Daoy (cell line): ENCODE measurements at places on chromosomes 11 and 22. TPM values are rescaled to one million over a fixed set of nuclear protein-coding genes. Genes with fewer than 3 reads are reported as not detected.

- DNase-seq = no peak
Measured at GRCh38 chr11:44575962-44576361, 10.5 kb downstream of the CD82 start.

GRCh38 chr11:130029137-130029536, 26.5 kb upstream of the PRDM10 start:
- no peak for DNase-seq

- no peak for DNase-seq
Measured at GRCh38 chr11:60570970-60571369, 55.8 kb downstream of the MS4A13 start.

- DNase-seq = no peak
Measured at GRCh38 chr11:124745835-124746620, 6.0 kb downstream of the VSIG2 start.

GRCh38 chr11:121773076-121773475, 320.3 kb upstream of the SORL1-AS1 start:
- DNase-seq = no peak

SIK2 gene
- 4.7 and 4.9 TPM in 2 replicates for total RNA-seq

GGTLC2 gene
- total RNA-seq = not detected in 2 replicates

SYT12 gene
- total RNA-seq = 0.15 and 1.1 TPM in 2 replicates
